ENCODE measurements at places on chromosomes 1 and 21.

DNA sequence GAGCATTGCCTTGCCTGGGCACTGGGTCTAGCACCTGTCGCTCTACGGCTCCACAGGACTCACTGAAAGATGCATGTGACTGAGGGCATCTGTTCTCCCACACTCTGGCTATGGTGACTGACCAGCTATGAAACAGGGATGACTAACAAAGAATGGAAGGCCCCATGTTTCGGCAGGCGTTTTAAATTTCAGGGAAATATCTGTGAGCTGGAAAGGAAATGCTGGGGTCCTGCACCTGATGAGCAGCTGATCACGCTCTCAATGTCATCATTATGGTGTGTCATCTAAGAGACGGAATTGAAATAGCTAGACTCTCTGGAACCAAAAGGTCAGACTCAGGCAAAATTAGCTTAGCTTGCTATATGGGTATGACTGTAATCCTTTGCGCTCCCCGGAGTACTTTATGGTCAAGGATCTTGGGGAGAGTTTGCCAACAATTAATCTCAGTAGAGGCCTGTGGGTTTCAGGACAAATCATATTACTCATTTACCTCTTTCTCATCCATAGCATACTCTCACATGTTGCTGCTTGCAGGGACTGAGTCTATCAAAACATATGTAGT, 24.5 kb upstream of the PALMD start:
- DNase-seq = no peak

DNA sequence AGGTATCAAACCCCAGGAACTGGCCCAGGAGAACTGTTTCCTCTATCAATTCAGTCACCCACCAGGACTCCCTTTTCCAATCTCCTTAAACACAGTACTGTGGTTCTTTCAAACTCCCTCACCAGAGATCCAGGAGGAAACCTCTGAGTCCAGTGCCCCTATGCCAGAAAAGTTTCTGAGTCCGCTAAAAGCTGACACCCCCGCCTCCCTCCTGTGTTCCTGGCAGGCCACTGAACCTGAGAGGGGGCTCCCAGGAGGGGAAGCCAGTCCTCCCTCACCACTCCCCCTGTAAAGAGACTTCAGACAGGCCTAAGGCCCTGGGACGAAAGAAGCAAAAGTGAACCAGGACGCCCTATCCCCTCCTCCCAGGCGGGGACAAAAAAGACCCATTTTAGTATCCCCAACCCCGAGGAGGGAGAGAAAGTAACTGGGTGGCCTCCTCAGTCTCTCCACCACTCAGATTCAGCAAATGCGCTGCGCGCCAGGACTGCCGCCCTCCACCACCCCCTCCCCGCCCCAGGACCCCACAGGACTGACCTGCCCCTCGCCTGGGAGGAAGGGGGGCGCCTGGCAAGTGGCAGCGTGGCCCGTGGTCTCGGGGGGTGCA, 624 bp downstream of the SLC41A1 start:
- DNase-seq = peak; percentile 35

DNA sequence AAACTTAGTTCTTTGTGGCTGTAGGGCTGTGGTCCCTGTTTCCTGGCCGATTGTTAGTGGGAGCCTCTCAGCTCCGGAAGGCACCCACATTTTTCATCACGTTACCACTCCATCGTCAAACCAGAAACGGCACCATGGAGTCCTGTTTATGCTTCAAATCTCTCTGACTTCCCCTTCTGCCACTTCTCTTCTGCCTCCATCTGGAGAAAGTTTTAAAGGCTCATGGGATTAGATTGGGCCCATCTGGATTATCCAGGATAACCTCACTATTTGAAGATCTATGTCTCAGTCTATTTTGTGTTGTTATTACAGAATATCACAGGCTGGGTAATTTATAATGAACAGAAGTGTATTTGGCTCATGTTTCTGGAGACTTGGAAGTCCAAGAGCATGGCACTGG, 19.3 kb upstream of the IL22RA1 start:
- DNase-seq = no peak

DNA sequence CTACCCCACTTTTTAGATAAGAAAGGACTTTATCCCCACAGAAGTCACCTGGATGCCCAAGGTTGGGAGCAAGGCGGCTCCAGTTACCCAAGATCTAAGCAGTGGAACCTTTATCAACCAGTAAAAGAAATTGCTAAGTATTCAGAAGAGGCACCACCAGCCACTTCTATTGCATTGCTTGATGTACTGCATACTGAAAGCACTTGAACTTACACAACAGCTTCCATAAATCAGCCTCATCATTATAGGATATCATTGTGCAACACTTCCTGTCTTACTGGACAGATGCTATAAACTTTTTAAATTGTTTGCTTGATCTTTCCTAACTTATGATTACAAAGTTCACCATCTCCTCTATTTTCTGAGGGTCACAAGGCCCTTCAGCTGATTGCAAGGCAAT, 642.7 kb upstream of the CXADR start:
- DNase-seq = peak; percentile 17

- DNase-seq = peak; percentile 18
These were observed 199.5 kb downstream of the LRRIQ3 start for GRCh38 chr1:73998348-73998959.

DNA sequence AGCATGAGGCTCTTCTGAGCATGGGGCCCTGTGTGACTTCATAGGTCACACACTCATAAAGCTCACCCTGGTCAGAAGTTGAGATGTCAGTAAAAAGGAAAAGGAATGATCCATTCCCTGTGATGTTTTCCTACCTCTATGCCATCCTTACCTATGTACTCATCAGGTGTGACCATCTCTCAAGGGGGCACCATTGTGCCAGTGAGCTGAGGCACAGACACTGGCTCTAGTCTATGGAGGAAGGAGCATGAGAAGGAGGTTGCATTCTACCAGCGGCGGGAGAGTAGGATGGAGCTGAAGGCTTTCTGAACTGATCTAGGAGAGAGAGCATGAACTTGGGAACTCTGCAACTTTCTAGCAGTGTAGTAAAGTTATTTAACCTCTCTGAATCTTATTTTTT, 65.8 kb upstream of the RGL1 start:
- DNase-seq = no peak

- no peak for DNase-seq
These were observed 118.5 kb upstream of the C1orf174 start for GRCh38 chr1:4018466-4019146.

- DNase-seq = no peak
These were observed 68.4 kb downstream of the EPHB2 start for GRCh38 chr1:22778862-22779520.

GRCh38 chr1:201468501-201468843, 516 bp downstream of the PHLDA3 start:
- peak; percentile 34 for DNase-seq

DNA sequence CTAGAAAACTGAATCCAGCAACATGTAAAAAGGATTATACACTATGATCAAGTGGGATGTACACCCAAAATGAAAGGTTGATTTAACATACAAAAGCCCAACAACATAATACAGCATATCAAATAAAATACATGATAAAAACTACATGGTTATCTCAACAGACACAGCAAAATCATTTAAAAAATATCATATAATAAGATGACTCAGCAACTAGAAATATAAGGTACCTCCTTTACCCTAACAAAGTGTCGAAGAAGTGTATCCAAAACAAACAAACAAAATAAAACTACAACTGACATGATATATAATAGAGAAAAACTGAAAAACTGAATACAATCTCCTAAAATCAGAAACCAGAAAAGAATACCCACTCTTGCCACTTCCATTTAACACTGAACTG, 969.1 kb downstream of the AMY1C start:
- DNase-seq = no peak

GRCh38 chr1:101284021-101284420, 47.2 kb downstream of the S1PR1 start:
- no peak for DNase-seq

GRCh38 chr1:1470626-1471388, 758 bp upstream of the ATAD3B start:
- DNase-seq = no peak

GRCh38 chr21:21034036-21034435, 35.8 kb downstream of the NCAM2 start:
- no peak for DNase-seq

- DNase-seq = no peak
These were observed 22.5 kb downstream of the MIER1 start for GRCh38 chr1:66947267-66947666.

DNA sequence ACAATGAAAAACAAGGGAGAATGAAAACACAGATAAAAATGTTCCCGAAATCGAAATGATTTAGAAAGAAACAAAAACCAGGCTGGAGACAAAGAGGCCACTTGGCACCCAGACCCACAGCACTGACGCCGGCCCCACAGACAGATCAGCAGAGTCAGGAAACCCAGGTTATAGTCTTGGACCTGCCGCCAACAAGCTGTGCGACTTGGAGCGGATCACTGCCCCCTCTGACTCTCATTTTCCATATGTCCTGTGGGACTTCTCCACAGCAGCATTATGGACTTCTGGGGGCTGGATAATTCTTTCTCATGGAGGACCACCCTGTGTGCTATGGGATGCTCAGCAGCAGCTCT, 72.4 kb downstream of the MATN1 start:
- DNase-seq = no peak

- no peak for DNase-seq
These were observed 34.7 kb downstream of the THRAP3 start for GRCh38 chr1:36258960-36259344.

DNA sequence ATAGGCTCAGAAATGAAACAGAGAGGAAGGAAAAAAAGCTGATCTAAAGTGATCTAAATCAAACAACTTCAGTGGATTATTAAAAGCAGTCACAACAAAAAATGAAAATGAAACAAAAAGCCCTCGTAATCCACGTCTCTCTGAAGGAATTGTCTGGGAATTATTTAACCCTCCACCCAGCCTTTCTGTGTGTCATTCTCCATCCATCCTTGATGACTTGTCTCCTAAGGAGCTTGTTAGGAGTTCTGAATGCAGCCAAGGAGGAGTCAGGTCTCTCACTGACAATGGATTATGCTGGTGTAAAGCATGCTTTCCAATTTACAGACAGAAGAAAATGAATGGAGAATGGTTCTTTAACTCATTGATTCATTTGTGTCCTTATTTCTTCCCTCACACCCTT, 359.3 kb upstream of the RUNX1 start:
- peak; percentile 57 for DNase-seq

GRCh38 chr1:211701733-211702132, 26.3 kb upstream of the NEK2 start:
- no peak for DNase-seq

DNA sequence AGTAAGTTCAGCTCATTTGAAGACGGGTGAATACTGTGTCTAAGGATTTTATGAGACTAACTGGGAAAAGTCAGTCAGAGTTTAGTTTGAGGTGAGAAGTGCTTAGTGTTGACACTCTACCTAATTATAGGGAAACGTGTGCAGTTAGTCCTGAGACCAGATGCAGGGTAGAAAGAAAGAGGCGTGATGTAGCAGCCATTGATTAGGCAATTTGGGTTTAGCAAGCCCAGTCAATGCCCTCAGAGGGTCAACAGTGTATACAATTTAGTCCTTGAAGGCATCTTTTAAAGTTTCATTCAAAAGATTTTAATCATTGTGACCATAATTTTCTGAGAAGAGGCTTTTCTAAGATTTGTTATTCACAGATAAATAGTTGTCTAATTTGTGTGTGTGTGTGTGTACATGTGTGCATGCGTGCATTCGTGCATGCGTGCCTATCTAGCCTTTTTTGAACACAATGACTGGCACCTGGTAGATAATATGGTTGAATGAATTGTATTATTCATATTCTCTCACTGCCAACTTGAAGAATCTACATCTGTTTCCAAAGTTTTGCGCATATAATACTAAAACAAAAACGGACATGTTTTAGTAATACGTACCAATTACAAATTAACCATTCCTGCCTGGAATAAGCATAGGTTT, 332.9 kb downstream of the SRGAP2C start:
- no peak for DNase-seq

- no peak for DNase-seq
These were observed 44.9 kb upstream of the USP24 start for GRCh38 chr1:55259911-55260609.

DNA sequence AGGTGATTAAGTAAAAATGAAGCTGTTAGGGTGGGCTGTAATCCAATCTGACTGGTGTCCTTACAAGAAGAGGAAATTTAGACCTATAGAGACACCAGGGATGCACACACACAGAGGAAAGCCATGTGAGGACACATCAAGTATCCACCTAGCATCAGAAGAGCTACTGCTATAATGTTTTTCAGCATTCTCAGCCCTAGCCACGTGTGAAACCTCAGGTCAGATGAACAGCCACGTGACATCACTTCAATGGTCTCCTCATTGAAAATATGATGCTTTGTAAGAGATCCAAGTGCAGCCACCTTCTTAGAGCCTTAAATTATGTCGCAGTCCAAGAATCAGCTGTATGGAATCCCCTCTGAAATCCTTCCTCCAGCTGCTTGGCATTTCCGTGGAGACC, 65.1 kb downstream of the C1orf87 start:
- DNase-seq = no peak

DNA sequence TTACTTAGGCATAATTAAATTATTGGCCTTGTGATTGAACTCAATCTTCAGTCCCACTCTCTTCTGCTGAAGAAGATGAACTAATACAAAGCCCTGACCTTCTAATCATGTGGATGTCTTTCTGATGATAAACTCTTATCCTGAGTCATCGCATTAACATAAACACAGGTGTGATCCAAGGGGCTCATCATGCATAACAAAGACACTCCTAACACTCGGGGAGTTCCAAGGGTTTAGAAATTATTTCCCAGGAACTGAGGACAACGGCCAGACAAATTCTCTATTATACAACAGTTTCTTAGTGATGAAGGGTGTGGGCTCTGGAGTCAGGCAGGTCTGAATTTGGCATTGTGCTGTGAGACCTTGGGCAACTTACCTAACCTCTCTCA, 18.0 kb downstream of the DUSP10 start:
- DNase-seq = no peak

DNA sequence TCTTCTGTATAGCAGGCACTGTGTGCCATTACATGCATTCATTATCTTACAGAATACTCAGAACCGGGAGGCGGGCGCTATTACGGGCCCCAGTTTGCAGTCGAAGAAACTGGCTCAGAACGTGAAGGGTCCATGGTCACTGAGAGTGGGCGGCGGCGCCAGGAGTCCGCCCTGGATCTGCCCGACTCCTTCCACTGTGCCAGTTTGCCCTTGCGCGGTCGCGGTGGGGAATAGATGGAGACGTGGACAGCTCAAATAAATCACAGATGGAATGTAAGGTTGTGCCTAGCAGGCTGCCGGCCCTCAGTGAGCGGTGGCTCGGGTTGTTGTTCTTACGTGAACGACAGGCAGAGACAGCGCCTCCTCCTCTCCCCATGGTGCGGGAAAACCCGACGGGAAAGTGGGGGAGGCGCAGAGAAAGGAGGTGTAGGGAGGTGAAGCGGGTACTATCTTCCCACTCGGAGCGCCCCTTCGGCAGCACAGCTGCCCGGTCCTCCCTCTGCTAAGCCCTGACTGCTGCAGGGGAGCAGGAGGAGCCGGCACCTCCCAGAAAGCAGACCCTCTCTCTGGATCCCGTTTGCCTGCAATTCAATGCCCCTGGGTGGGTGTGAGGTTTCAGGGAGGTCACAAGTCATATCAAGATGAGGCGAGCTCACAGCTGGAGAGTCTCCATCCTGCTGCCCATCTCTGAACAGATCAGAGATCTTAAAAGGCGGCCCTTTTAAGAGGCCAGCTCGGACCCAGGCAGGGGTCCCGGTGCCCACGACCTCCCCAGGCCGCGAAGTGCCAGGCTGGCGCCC, 1.1 kb downstream of the COL9A2 start:
- DNase-seq = peak; percentile 38

GRCh38 chr21:42063191-42063570, 7.9 kb upstream of the UMODL1 start:
- no peak for DNase-seq

Data from EL (cell line).